Glutamatergic neuron (in vitro differentiated cells): ENCODE measurements at places on chromosomes 13 and 19.

GRCh38 chr19:51082611-51083010, at the start of gene KLK14:
Gene KLK14 (minus strand): TSS chr19:51082887. CDS start chr19:51082614, 273 bp downstream.
- DNase-seq, result no peak

GRCh38 chr13:36509369-36509768, 77.1 kb downstream of the CCNA1 start:
- no peak for DNase-seq

- no peak for DNase-seq
Measured at GRCh38 chr19:45267296-45267695, 16.2 kb downstream of the MARK4 start.

DNA sequence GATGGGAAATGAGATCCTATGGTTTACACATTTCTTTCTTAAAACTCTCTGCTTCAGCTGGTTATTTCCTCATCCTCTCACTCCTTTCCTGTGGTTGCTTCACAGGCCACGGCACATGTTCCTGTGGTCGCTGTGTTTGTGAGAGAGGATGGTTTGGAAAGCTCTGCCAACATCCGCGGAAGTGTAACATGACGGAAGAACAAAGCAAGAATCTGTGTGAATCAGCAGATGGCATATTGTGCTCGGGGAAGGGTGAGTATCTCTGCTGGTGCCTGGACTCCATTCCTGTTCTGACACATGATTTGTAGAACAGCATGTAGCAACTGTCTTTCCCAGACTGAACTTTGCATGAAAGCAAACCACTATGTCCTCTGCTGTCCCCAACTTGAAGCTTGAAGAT, 254.2 kb downstream of the ITGBL1 start:
- no peak for DNase-seq

GRCh38 chr19:47498561-47498960, 14.5 kb upstream of the KPTN start:
- DNase-seq, result no peak

DNA sequence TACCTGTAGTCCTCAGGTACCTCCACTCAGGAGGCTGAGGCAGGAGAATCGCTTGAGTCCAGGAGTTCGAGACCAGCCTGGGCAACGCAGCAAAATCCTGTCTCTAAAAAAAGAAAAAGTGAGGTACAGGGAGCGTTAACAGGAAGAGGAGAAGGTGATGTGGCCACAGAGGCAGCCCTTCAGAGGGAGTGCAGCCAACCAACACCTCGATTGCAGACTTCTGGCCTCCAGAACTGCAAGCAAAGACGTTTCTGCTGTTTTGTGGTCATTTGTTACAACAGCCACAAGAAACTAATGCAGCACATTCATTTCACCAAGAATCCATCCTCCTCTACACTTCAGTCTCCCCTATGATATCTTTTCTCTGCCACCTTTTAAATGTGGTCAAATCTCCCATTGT, 145.2 kb downstream of the USP12 start:
- DNase-seq, result no peak

- DNase-seq, result peak; percentile 31
Measured at GRCh38 chr19:28793391-28794168, 419.4 kb downstream of the UQCRFS1 start.

GRCh38 chr19:44846455-44847143, 502 bp downstream of the NECTIN2 start:
- DNase-seq, result peak; percentile 49

- DNase-seq, result peak; percentile 62
Measured at GRCh38 chr13:35485424-35485823, 8.9 kb upstream of the MAB21L1 start.

GRCh38 chr19:54158812-54159351, 639 bp downstream of the LENG1 start:
- DNase-seq, result no peak

DNA sequence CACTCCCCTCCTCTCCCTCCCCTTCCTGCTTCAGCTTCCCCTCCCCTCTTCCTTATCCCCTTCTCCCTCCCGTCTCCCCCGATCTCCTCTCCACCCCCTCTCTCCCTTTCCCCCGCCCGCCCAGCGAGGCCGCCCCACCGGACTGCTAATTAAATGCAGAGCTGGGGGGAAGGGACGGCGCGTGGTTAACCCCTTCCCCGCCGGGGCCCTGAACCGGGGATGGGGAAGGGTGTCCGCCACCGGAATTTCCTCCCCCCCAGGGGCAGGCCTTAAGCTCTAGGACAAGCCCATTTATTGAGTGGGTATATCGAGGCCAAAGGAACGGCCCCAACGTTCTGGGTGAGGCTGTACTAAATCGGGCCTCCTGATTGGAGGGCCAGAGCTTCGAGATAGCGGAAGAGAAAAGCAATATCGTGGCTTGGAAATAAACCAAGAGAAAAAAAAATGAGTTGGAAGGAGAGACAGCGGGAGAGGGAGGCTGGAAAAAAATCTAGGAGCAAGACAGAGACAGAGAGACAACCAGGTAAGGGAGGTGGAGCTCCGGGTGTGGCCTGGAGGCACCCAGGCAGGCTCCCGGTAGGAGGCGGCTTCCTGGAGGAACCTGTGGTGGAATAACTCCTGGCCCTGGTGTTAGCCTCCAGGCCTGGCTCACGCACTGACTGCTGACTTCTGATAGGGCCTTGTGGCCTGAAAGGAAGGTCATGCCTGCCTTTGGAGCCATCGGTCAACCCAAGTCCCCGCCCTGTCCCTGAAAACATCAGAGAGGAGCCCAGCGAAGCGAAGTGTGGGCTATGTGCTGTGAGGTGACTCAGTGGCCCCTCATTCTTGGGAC, 11.6 kb upstream of the JUND start:
- DNase-seq, result peak; percentile 65

GRCh38 chr13:75685239-75685697, 49.1 kb downstream of the LMO7 start:
- DNase-seq, result no peak

- DNase-seq, result peak; percentile 81
Measured at GRCh38 chr19:1025960-1026782, at the start of gene CNN2. Gene CNN2 (plus strand): TSS chr19:1026608. CDS start chr19:1026662, 54 bp downstream.

- DNase-seq, result no peak
Measured at GRCh38 chr13:80359778-80360452, 19.0 kb upstream of the SPRY2 start.
